ENCODE measurements at places on chromosomes 2 and 18. TPM values are rescaled to one million over a fixed set of nuclear protein-coding genes. Genes with fewer than 3 reads are reported as not detected.

SAG gene
- total RNA-seq: not detected

- no peak for DNase-seq
Observed at GRCh38 chr2:65788556-65788955, 356.2 kb upstream of the SPRED2 start.

- DNase-seq: no peak
Observed at GRCh38 chr2:236853585-236854051, 232.1 kb upstream of the COPS8 start.

GRCh38 chr2:238864207-238865014, 16.5 kb downstream of the TWIST2 start:
- DNase-seq: peak; percentile 94

All from Caco-2 (cell line).